ENCODE measurements at places on chromosomes 2 and 18.

GRCh38 chr2:47388888-47389287 is 14.1 kb upstream of the MSH2 start:
- no peak for DNase-seq

- DNase-seq: no peak
Measured at GRCh38 chr2:167943897-167944296, 303.5 kb downstream of the STK39 start.

DNA sequence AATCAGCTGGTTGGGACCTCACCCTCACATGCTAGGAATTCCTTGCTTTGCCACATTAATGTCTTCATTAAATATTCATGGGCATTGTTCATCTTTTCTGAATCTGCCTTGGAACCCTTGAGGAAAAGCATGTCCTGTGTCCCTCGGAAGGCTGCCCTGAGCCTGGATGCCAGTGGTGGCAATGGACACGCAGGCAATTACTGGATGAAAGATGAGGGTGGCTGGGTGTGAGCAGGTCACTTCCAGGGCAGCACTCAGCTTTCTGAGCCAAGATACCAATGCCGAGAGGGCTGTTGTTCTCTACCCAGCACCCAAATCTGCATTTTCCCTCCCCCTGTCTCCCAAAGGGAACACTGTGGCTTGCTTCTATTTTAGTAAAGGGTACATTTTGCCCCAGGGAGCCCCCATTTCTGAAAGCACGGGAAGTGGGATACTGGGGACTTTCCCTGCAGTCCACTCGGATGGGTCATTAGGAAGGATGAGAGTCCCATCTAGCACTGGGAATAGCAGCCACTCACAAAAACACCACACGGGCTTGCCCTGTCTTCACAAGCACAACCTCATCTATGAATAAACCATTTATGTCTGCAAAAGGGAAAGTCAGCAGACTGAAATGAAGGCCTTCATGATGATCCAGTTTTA is 234.8 kb downstream of the SOX11 start:
- DNase-seq: no peak

DNA sequence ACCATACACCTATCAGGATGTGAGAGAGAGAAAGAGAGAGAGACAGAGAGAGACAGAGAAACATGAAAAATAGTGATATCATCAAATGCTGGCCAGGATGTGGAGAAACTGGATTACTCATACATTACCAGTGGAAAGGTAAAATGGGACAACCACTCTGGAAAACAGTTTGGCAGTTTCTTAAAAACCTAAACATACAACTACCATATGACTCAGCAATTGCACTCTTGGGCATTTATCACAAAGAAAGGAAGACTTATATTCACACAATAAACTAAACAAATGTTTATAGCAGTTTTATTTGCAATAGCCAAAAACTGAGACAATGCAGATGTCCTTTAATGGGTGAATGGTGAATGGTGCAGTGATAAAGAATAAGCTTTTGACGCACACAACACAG is 29.1 kb downstream of the SLC4A3 start:
- DNase-seq: no peak

- DNase-seq: no peak
Measured at GRCh38 chr18:42038936-42039335, 83.9 kb downstream of the PIK3C3 start.

DNA sequence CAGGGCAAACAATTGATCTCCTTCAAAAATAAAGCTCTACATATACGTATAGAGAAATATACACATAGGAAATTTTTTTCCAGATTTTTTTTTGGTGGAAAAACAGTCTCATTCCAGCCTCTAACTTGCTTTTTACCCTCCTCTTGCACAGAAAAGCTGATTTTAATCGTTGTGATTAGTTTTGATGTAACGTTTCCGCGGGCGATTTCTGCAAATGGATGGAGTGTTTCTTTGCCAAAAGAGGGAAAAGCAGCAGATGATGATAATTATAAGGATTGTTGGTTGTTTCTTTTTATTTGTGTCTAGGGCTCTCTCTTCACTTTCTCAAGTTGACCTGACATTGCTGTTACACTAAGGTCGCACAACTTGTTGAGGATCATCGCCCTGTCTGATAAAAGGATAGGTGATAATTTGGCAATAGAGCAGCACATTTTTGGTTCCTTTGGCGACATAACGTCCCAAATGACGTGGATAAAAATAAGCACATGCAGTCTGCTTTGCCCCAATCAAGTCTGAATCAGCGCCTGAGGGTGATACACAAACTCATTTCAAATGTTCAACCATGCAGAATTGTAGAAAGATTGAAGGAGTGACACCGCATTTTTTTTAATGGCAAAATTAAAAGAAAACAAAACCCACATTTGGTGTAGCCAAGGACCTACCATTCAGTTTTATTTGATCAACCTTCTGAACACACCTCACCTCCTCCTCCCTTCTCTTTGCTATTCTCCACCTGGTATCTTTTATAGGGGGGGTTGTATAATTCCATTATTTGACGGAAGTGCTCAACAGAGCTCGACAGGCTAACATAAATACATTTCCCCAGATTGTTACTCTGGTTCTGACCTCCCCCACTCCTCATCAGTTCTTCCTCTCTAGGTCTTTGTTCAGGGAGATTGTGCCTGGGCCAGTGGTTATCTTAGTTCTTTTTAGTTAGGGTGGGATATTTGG is 109.6 kb upstream of the KCTD1 start:
- no peak for DNase-seq

GRCh38 chr2:213251618-213252017 is 32.6 kb upstream of the SPAG16 start:
- DNase-seq: no peak

GRCh38 chr2:208595386-208596275 is 189.0 kb downstream of the PTH2R start:
- no peak for DNase-seq

- no peak for DNase-seq
Measured at GRCh38 chr2:43043553-43043870, 182.9 kb downstream of the ZFP36L2 start.

GRCh38 chr18:63317982-63318888 is 1.3 kb downstream of the BCL2 start:
- peak; percentile 61 for DNase-seq

GRCh38 chr2:39127973-39128372 is 7.1 kb upstream of the SOS1 start:
- no peak for DNase-seq

- no peak for DNase-seq
Measured at GRCh38 chr2:12502759-12503158, 214.0 kb upstream of the TRIB2 start.

DNA sequence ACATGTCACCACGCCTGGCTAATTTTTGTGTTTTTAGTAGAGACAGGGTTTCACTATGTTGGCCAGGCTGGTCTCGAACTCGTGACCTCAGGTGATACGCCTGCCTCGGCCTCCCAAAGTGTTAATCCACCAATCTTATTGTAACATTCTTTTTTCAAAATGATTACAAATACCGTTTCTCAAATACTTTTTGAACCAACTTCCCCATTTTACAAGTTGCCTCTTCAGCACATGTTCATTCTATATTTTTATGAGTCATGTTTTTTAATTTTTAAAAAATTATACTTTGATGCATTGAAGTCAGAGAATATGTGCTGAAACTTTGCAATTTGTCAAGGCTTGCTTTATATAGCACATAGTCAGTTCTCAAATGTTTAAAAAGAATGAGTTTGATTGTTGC is 58.2 kb downstream of the QPCT start:
- no peak for DNase-seq

DNA sequence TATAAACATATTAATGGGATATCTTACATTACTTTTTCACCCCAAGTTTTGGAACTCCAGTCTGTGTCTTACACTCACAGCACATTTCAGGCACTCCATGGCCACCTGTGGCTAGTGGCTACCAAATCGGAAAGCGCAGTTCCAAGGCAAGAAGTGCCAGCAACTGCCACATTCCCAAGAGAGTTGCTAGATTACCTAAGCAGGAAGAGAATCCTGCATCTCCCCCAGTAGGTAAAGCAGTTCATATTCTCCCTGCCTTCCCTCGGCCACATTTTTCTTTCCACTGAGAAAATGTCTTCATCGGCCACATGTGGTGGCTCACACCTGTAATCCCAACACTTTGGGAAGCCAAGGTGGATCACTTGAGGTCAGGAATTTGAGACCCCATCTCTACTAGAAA is 62.8 kb downstream of the MEX3C start:
- DNase-seq: no peak

DNA sequence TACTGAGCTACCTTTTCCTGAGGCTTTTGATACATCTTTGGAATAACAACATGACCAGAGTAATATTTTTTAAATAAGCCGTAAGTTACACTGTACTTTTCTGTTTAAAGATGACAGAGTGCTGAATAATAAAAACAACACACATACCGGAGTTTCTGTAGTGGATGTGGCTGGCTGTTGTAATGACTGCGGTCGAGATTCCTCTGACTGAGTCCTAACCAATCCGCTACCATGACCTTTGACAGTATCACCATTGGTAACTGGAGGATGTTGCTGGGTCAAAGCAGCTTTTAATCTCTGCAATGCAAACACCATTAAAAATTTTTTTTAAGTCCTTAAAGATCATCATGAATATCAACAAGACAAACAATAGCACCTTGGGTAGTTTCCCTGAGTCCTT is 70.7 kb downstream of the ATF2 start:
- DNase-seq: no peak

Data from GDM1 (cell line).